ENCODE measurements at places on chromosomes 3 and 15. TPM values are rescaled to one million over a fixed set of nuclear protein-coding genes. Genes with fewer than 3 reads are reported as not detected.

Gene CX3CR1
- under 0.01 TPM for total RNA-seq

Gene TEX264
- total RNA-seq, result 55.4 TPM

Gene TLR9
- total RNA-seq, result not detected

Gene PPM1M
- 28.2 TPM for total RNA-seq

Gene NOX5
- 0.36 TPM for total RNA-seq

Gene SCAMP5
- total RNA-seq, result 0.88 TPM

Gene SLC30A4
- 17.4 TPM for total RNA-seq

Gene LOXL1
- total RNA-seq, result 264 TPM

Gene RAB6B
- 0.59 TPM for total RNA-seq

Gene CCDC54
- total RNA-seq, result not detected

Gene TMEM45A
- total RNA-seq, result 41.0 TPM

Gene GOLGA6L22
- total RNA-seq, result not detected

Gene COL7A1
- total RNA-seq, result 12.7 TPM

Gene AHSG
- total RNA-seq, result not detected

Gene KNG1
- not detected for total RNA-seq

Gene STAC
- total RNA-seq, result 6.5 TPM

Gene GUCA1C
- total RNA-seq, result not detected

Gene TM4SF18
- 0.29 TPM for total RNA-seq

Gene CEP19
- total RNA-seq, result 3.6 TPM

Gene ALG1L2
- total RNA-seq, result 0.29 TPM

Gene SLC24A5
- not detected for total RNA-seq

Gene PLOD2
- total RNA-seq, result 345 TPM

Gene GCSAM
- 0.36 TPM for total RNA-seq

Gene MED12L
- 2.2 TPM for total RNA-seq

Gene PPP4R2
- 84.3 TPM for total RNA-seq

Gene BLM
- 1.4 TPM for total RNA-seq

Gene ZNF662
- 4.0 TPM for total RNA-seq

Gene PARP9
- 29.2 TPM for total RNA-seq

Gene RPUSD2
- 11.5 TPM for total RNA-seq

Gene PHLDB2
- 107 TPM for total RNA-seq

Gene SPINK8
- not detected for total RNA-seq

Gene FYTTD1
- total RNA-seq, result 41.3 TPM

Gene THRB
- total RNA-seq, result 0.36 TPM

Gene SRGAP3
- total RNA-seq, result 4.7 TPM

Gene PIF1
- total RNA-seq, result 6.2 TPM

Gene SPINT1
- 0.72 TPM for total RNA-seq

Gene ITIH1
- total RNA-seq, result not detected

Gene ATP10A
- total RNA-seq, result 32.9 TPM

Gene FNDC3B
- total RNA-seq, result 179 TPM

Gene FBXL22
- total RNA-seq, result 0.59 TPM
